ENCODE measurements at places on chromosomes 2 and 18.

DNA sequence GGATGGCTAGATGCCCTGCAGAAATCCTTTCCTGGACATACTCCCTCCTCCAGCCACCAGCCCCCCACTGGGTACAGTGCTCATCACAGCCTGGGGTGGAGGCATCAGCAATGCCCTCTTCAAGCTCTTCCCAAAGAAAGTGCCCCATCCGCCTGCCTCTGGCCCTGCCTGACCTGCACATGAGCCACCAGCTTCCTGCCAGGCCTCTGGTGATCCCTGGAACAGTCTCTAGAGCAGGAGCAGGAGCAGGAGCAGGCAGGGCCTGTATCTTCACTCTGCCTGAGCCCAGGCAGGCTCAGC is 54.1 kb upstream of the CAB39 start:
- DNase-seq: no peak

GRCh38 chr2:72431737-72432136 is 284.1 kb upstream of the CYP26B1 start:
- DNase-seq: no peak

DNA sequence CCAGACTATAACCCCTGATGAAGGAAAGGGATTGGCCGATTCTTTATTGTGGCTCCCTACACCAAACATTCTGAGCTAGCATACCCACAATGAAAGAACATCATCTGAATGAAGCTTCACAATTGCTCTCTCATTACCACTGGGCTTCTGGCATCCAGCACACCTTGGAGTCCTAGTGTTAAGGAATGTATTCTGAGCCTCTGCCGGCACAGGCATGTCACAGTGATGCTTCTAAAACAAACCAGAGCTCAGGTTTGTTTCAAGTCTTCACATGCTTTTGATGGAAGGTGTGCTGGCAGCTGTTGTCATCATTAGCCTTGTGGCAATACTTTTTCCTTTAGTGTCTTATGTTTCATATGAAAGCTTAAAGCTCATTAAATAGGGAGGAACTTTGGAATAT is 76.3 kb upstream of the RBBP8 start:
- no peak for DNase-seq

DNA sequence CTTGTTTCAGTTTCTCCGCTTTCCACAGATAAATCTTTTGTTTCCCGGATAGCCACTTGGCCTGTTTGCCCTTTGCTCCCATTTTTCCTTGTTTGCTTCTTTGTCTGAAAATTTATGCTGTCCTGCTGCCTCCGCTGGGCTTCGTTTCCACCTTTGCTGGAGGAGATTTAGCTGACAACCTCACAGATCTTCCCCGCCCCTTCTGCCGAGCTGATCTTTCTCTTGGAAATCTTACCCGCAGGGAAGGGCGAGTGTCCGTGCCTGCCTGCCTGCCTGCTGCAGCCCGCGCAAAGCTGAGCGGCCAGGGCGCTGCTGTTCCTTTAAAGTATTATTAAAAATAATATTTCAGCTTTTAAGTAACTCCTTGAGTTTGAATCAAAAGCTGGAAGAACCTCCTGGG is 1.4 kb upstream of the XRCC5 start:
- DNase-seq: no peak

DNA sequence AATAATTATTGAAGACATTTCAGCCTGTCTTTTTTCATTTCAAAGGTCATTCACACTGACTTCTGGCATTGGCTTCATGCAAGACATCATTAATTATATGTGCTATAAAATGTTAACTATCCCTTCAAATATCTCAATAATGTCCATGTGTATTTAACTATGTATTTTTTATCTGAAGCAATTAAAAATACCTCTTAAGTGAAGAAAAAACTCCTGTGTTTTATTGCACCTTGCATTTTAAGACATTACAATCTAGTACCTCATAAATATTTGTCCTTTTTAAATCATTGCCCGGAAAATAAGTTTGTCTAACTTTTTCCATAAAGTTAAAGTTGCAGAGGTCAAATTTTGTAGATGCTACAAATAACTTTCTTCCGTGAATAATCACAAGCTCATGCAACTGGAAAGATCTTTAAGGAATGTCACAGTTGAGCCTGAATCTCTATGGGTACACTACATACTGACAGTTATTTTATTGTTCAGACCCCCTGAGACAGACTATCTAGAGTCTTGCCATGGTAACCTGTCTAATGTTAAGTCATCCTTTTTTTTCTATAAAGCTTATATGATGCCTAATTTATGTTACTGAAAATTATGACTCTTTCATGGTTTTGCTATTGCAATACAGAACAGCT is 38.4 kb upstream of the COBLL1 start:
- no peak for DNase-seq

- DNase-seq: no peak
Observed at GRCh38 chr2:188517549-188518215, 226.0 kb downstream of the GULP1 start.

- DNase-seq: no peak
Observed at GRCh38 chr18:46447323-46447722, 209.7 kb downstream of the LOXHD1 start.

- no peak for DNase-seq
Observed at GRCh38 chr2:69612200-69612599, 31.3 kb downstream of the AAK1 start.

- DNase-seq: no peak
Observed at GRCh38 chr2:175676813-175677212, 325.3 kb downstream of the LNPK start.

DNA sequence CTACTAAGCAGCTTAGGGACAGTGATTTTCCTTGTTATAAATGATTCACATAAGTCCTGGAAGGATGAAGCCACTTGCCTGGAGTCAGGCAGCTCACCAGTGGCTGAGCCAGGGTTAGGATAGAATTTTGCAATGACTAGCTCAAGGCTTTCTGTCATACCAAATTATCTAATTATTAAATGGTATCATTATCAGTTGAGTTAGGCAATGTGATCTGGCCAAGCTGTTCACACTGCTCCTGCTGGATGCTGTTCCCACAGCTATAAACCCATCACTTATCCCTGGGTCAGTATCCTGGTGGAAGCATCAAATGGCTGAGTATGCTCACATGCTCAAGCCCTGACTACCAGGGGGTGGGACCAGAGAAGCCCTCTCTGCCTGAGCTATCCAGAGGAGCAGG is 235.2 kb downstream of the MTX2 start:
- DNase-seq: no peak

GRCh38 chr18:47831351-47831750 is 99.1 kb downstream of the SMAD2 start:
- DNase-seq: no peak

DNA sequence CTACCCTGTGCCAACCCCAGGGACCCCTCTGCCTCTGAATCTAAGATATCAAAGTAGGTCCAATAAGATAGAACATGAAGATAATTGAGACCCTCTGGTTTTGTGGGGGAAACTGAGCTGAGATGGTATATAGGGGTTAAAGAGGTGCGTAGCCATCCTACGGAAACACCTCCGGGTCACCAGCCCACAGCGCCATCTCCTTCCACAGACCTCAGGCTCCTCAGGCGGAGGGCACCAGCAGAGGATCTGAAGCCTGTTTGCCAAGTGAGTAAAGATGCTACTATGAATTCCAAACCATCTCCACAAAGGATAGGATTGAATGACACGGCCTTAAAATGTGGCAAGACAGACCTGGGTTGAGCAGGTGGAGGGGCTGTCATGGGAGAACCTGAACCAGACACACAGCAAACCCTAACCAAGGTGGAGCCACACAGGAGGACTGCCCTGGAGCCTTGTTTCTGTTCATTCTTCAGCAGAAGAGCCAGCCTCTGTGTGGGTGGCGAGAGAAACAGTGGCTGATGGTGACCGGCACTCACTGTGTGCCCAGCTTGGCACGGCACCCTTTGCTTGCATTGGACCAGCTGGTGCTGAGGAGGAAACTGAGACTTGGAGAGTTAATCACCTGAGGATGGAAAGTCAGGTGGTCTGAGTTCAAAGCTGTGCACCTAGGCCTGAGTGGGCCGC is 10.2 kb downstream of the GBX2 start:
- no peak for DNase-seq

- DNase-seq: no peak
Observed at GRCh38 chr2:10534514-10535250, 86.6 kb upstream of the ODC1 start.
